ENCODE measurements at places on chromosomes 7 and 10. TPM values are rescaled to one million over a fixed set of nuclear protein-coding genes. Genes with fewer than 3 reads are reported as not detected.

Gene VIPR2
- total RNA-seq = not detected

Gene FAM107B
- 147 TPM for total RNA-seq

Gene SPDYE16
- total RNA-seq = not detected

Gene PTPN20
- 4.5 TPM for total RNA-seq

Gene CCDC172
- total RNA-seq = not detected

Gene CUEDC2
- 62.5 TPM for total RNA-seq

Gene COX19
- total RNA-seq = 7.8 TPM

Gene MRPS24
- total RNA-seq = 269 TPM

Gene TRPV5
- total RNA-seq = not detected

Gene DRGX
- total RNA-seq = not detected

Gene ARHGAP22
- 4.4 TPM for total RNA-seq

Data from A549 treated with CpdA at 1 μM for 4 hours (cell line).